ENCODE measurements at places on chromosomes 7 and 10.

DNA sequence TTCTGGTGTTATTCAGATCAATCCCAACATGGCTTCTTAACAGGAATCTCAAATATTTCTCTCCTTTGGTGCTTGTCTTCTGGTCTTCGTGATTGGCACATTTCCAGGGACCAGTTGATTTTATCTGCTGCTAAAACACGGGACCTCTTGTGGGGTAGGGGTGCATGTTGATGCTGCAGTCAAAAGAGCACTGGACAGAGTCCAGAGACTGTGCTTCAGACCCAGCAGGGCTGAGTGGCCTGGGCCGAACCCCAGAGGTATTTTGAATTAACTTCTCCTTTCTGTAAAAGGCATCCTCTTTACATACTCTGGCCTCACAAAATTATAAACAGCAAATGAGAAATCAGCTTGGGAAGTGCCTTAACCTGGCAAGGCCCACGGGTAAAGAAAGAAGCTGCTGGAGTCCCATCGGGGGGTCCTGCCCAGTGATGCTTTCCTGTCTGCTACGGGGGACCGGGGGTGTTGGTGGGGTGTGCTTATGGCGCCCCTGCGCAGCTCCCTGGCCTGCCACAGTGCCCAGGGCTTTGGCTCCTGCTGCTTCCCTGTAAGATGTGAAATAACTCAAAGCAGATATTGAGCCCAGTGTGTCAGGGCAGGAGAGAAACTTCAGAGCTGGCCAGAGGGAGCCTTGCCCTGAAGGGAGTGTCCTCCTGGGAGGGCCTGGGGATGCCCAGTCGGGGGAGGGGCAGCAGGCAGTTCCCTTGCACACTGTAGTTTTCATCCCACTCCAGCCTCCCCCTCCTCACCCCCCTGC lies 230.5 kb downstream of the TCF7L2 start:
- DNase-seq: no peak

DNA sequence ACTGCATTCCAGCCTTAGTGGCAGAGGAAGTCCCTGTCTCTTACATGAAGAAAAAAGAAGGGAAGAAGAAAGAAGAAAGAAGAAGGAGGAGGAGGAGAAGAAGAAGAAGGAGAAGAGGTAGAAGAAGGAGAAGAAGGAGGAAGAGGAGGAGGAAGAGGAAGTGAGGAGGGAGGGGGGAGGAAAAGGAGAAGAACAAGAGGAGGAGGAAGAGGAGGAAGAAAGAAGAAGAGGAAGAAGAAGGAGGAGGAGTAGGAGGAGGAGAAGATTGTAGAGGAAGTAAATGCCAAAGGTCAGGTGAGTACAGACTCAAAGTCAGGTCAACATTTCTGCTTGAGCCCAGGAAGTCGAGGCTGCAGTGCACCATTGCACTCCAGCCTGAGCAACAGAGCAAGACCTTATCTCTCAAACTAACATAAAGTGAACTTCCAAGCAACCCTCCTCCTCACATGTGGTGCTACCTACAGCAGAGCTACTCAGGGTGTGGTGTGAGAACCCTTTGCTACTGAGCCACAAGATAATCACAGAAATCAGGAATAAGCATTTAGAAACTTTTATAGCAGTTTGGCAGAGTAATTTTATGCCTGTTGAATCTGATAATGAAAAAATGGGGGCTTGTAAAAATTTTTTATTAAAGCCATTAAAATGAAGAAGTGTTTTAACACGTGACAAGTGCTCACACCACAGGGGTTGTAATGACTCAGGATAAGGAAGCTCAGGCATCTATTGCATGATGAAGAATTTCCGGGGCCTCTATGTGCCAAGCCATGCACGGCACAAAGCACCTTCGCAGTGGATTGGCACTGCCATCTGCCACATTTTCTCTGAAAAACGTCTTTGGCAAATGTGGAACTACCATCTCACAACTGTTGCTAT lies 224.9 kb upstream of the AUTS2 start:
- no peak for DNase-seq

GRCh38 chr7:37424995-37425394 lies 23.7 kb downstream of the ELMO1 start:
- DNase-seq: no peak

GRCh38 chr7:4742051-4742573 lies 33.3 kb upstream of the AP5Z1 start:
- DNase-seq: no peak

DNA sequence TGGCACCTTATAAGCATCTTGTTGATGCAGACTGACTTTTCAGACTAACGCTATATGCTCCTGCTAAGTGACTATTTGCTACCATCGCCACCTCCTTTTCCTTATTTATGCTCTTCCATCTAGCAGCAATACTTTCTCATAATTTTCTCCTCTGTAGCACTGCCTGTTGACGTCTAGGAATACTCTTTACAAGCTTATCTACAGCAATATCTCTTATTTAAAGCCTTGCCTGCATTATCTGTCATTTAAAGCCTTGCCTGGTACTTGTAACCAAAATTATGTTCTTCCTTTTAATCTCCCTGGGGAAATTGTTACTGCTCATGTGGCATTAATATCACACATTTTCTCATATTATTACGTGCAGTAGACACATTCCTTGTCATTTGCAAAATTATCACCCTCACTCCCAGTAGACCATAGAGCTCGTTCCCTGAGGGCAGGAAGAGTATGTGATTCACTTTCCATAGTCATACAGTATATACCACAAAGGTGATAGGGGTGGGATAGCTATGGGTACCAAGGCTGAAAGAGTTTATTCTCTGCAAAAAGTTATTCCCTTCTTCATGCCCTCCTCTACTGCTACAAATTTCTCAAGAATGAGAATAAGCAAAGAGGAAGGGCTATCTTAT lies 359.7 kb upstream of the PCDH15 start:
- DNase-seq: no peak

- DNase-seq: no peak
Observed at GRCh38 chr10:114131094-114131493, 42.9 kb downstream of the CCDC186 start.

- DNase-seq: no peak
Observed at GRCh38 chr7:9958486-9958885, 1015.2 kb upstream of the PHF14 start.

DNA sequence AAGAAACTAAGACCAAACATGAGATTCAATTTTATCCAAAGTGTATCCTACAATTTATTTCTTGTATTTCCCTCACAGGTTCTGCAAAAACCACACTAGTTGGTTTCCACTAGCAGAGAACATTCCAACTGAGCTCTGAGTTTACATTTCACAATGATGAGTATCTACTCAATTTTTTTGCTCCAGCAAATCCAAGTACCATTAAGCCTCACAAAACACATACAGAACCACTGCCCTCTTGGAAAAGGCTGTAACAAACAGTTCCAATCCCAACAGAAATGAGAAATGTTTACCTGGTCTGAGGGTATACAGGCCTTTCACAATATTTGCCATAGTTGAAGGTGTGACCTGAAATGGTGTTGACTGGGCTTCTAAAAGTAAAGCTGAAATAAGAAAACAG lies 59.9 kb downstream of the CACUL1 start:
- no peak for DNase-seq

- DNase-seq: no peak
Observed at GRCh38 chr10:113666682-113667252, 2.9 kb upstream of the NRAP start.

DNA sequence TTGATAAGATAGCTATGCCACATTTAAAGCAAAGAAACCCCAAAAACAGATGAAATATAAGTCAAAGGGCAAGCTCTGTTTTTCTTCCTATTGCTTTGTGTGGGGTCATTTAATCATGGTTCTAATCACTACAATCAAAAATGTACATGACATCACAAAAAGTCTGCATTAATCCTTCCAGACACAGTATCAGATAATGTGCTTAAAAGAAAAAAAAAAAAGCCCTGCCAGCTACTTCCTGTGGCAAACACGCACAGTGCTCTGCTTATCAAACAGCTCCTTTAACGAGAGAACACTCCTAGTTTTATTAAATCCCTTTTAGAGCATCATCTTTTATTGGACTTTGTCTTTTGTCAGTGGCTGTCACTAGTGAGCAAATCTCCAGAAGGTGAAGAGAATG lies 1005.8 kb downstream of the GATA3 start:
- no peak for DNase-seq

DNA sequence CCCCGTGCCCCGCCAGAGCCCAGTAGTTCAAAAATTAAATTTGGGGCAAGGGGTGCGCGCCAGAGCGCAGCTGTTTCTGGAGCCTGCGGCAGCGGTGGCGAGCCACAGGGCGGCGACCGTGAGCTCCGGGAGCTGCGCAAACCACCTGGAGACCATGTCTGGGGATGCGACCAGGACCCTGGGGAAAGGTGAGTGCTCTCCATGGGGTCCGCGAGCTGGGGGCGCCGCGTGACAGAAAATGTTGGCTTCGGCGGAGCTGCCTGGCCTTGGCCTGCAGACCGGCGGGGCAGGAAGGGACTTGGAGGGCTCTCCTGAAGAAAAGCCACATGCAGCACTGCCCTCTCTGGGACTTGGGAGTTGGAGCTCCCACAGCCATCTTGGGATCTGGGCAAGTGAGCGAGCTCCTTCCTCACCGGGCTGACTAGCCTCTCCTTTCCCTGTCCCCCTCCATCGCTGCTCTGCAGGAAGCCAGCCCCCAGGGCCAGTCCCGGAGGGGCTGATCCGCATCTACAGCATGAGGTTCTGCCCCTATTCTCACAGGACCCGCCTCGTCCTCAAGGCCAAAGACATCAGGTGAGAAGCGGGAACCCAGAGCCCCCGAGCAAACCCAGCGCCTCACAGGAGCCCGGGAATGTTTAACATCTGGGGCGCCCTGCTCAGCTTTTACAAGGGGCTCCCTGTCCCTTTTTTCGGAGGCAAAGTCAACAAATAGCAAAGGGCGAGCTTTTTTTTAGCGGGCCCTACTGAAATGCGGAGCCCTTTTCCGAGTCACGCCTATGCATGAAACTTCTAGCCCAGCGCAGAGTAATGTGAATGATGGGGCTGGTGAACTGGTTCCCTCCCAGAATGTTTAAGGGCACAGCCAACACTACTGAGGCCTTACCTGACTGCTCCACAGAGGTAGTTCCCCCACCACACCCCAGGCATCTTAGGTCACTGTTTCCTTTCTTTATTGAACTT lies 6.1 kb downstream of the GSTO2 start:
- peak; percentile 37 for DNase-seq

GRCh38 chr7:142248166-142249160 lies 9.4 kb downstream of the PRSS58 start:
- no peak for DNase-seq

DNA sequence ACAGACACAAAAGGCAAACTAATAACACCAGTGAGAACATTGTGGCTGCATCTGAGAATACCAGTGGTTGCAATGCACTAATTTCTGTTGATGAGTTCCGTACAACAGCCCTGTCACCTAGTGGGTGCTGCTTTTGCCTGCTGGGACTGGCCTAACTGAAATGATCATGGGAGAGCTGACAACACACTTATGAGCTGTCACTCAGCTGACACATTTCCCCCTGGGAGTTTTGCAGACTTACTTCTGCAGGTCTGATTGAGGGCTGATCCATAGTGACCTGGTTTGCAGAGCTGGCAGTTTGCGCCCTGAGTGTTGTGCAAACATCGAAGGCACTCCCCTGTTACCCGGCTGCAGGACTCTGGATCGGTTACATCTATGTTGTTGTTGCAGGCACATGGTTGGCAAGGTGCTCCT lies 60.6 kb upstream of the LAMB1 start:
- DNase-seq: no peak

- DNase-seq: no peak
Observed at GRCh38 chr7:155698633-155699032, 54.2 kb downstream of the RBM33 start.

DNA sequence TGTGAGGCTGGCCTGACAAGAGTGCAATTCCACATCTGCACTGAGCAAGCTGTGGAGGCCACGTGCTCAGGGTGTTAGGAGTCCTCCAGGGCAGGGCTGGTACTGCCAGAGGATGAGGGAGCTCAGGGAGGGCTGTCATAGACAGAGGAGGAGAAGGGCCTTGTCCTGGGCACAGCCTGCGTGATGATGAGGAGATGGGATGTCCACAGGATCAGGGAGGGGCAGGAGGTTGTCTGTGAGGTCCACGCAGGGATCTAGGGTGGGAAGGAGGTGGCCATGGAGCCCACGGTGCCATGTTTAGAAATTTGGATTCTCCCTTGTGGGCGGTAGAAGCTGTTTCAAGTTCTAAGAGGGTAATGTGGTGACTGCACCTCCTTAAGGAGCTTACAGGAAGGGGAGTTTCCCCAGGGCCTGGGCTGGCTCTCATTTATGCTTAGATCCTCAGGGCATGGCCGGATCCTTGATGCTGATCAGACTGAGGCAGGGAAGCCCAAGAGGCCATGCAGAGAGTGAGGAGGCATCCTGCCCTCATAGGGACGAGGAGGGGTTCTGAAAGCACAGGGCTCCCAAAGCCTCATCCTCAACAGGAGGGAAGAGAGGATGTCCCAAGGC lies 30.3 kb downstream of the CHAT start:
- DNase-seq: no peak

- DNase-seq: no peak
Observed at GRCh38 chr10:71231206-71231605, 18.8 kb downstream of the UNC5B start.

DNA sequence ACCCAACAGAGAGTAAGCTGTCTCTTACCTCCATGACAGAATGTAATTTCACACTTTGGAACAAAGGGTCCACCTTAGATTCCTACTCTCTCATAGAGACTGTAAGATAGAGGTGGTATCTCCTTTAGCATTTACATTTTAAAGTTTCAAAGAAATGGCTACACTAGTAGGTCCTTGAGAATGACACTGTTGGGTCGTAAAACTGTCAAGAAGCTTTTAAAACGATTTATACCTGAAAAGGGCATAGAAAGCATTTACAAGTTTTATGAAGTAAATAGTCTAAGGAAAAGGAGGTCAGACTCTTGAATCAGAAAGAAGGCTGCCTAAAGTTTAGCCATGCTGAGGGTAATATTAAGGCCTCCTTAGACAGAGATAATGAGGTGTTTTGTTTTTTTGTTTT lies 1212.4 kb upstream of the PHF14 start:
- no peak for DNase-seq

GRCh38 chr7:29924684-29925083 lies 64.9 kb downstream of the SCRN1 start:
- no peak for DNase-seq

DNA sequence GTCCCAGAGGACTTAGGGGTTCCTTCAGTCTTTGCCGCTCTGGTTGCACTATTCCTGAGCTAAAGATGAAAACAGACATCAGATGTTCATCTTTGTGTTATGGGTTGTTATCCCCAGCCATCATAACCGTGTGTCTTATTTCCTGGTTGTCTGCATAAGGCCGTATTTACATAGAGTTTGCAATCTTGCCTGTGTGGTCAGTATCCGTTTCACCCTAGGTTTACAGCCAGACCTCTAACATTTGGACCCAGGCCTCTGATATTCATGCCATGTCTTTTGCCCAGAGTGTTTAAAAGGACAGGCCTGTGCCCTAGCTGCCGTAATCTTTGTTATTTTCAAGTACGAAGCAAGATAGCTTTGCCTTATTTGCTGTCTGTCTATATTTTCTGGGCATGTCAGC lies 26.6 kb downstream of the LRRC4 start:
- no peak for DNase-seq

DNA sequence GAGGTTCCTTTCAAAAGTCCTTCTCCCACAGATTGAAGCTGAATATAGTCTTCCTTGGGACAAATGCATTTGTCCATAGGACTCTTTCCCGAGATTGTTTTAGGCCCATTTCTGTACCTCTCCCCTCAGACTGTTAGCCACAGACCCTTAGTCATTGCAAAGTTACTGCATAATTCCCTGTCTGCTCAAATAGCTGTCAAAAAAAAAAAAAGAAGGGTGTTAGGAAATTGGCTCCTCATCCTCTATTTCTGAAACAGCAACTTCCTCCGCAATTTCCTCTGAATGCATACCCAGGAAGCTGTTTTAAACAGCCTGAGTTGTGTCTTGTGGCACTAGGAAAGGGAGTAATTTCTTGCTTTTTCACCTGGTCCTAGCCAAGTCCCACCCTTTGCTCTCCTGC lies 5.4 kb downstream of the LRRC4 start:
- no peak for DNase-seq
